ENCODE measurements at places on chromosomes 7 and 10.

DNA sequence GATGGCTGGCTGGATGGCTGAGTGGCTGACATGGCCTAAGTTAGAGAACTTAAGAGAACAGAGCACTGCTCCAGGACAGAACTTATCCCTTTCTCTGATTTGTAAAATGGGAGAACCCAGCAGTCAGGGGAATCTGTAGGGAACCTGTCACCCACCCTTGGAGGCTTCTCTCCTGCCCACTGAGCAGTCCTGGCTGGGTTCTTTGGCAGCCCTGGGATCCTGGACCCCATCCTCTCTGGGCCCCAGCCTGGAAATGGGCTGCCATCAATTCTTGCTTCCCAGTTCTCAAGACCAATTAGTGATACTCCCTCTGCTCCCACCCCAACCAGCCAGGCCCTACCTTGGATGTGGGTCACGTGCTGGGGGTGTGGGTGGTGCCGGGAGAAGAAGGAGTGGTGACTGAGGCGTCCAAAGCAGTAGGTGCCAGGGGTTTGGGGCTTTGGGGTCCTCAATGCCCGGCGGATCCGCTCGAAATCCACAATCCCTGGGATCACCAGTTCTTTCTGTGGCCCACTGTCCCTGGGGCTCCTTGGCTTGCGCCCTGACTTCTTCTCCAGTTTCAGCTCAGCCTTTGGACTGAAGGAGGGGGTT lies 3.6 kb downstream of the TBATA start:
- no peak overlapping the region for H3K27ac ChIP-seq
- no peak for DNase-seq
- H3K36me3 ChIP-seq: no peaks in the 10 kb centered on the region

DNA sequence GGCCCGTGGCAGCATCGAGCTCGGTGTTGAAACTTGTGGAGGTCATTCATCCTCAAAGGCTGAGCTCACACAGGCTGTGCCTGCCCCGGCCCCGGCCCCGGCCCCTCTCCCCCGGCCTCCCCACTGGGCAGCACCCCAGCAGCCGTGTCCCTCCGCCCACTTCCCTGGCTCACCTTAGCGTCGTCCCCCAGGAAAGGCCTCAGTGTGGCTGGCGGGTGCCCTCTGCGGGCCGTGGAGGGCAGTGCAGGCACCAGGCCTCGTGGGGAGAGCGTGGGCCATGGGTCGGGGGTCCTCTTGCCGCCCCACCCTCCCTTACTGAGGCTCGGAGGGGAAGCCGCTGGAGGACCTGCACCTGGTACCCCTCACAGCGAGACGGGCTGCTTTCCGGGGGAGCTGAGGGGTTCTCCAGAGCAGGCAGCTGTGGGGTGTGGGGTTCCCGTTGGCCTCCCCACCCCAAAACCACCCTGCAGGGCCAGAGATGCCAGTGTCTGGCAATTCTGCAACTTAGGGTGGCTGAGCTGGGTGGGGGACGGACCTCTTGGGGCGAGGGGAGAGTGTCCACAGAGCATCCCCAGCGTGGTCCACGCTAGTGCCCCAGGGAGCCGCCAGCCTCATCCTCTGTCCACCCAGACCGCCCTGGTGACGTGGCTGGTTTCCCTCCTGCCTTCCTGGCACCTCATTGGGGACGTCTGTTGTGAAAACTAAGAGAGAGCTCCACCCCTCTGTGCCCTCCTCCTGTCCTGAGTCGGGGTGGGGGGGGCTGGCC lies 44.2 kb upstream of the DPYSL4 start:
- H3K4me1 ChIP-seq: peaks cover 5% of the 10 kb centered on the region
- no peaks in the 10 kb centered on the region for H3K36me3 ChIP-seq
- H3K27me3 ChIP-seq: no peaks in the 10 kb centered on the region
- DNase-seq: peak; percentile 74
- no peak overlapping the region for H3K4me3 ChIP-seq

GRCh38 chr10:103759100-103759781 lies 96.1 kb downstream of the SH3PXD2A start:
- peaks cover 36% of the 10 kb centered on the region for H3K4me1 ChIP-seq
- H3K27ac ChIP-seq: peak overlapping the region; percentile 31
- H3K27me3 ChIP-seq: peaks cover 6% of the 10 kb centered on the region
- DNase-seq: no peak
- H3K4me3 ChIP-seq: no peak overlapping the region
- H3K36me3 ChIP-seq: no peaks in the 10 kb centered on the region

DNA sequence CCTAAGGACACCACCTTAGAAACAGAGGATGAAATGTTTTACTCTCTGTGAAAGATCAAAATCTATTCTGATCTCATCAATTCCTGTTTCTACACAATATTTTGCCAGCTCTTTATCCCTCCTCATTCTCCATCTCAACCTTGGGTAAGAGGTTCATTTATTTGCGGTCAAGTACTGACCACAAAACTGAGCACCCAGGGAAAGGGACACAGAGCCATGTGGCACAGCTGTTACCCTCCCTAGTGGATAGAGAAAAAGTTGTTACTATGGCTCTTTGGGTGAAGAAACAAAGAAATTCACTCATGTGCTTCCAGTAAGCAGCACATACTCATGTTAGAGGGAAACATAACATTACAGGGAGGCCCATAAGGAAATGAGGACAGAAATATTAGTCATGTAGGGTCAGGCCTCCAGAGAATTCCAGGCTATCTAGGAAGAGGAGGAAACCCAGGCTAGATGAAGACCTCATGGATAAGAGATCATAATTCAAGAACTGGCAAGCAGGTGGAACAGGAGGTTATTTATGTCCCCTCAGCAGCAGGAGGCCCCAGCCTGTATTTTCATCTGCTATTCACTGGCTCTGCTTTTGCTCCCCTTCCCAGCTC lies 114.5 kb downstream of the ATE1 start:
- no peak overlapping the region for H3K27ac ChIP-seq
- DNase-seq: no peak
- no peaks in the 10 kb centered on the region for H3K27me3 ChIP-seq
- H3K4me3 ChIP-seq: no peak overlapping the region

- no peak for DNase-seq
- H3K27ac ChIP-seq: no peak overlapping the region
- H3K27me3 ChIP-seq: peaks cover 9% of the 10 kb centered on the region
- no peaks in the 10 kb centered on the region for H3K4me1 ChIP-seq
- H3K36me3 ChIP-seq: peaks cover 18% of the 10 kb centered on the region
Observed at GRCh38 chr7:45625714-45626440, 51.7 kb downstream of the ADCY1 start.

DNA sequence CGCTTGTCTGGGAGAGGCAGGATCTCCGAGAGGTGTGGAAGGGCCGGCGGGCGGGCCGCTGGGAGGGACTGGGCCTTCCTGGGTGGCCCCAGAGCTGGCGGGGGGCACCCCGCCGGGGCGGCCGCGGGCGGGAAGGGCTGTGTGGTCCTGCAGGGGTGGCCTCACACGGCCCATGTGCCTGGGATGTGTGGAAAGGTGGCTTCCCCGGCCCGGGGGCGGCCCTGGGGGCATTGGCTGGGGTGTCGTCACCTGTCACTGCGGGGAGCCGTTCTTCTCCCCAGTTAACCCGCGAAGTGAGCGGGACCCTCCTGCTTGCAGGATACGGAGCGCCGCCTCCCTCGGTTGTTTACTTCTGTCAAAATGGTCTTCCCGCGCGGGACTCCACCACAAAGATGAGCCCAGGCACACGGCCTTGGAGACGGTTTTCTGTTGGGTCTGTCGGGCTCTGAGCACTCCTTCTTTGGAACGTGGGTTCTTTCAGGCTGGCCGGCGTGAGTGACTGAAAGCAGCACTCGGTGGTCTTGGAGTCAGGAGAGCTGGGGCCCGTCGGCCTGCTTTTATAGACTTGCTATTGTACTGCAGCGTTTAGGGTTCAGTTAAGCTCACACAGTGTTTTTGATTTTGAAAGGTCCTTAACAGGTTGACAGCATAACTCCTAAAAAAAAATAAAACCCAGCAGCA lies 700 bp downstream of the SMC3 start:
- peak overlapping the region; percentile 92 for H3K27ac ChIP-seq
- H3K27me3 ChIP-seq: no peaks in the 10 kb centered on the region
- DNase-seq: peak; percentile 62
- H3K4me3 ChIP-seq: peak overlapping the region; percentile 96
- no peaks in the 10 kb centered on the region for H3K36me3 ChIP-seq

GRCh38 chr10:69928339-69928738 lies 124.3 kb upstream of the MACROH2A2 start:
- peaks cover 3% of the 10 kb centered on the region for H3K27me3 ChIP-seq
- peaks cover 5% of the 10 kb centered on the region for H3K36me3 ChIP-seq
- H3K4me1 ChIP-seq: peaks cover 16% of the 10 kb centered on the region
- H3K27ac ChIP-seq: no peak overlapping the region

DNA sequence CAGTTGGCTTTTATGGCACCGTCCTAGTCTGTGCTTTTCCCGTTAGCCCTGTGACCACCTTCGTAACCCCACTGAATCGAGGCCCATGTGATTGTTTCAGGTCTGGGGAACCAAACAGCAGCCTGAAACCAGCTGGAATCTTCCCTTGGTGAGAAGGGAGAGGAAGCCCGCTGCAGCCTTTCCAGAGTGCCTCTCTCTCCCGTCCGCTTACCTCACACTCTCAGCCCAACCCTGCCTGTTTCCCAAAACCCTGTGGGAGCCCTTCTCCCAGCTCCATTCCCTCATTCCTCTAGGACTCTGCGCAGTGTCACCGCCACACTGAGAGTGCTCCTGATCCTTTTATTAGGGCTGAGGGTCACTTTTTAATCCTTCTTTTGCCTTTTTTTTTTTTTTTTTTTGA lies 139.6 kb downstream of the WDR37 start:
- peak; percentile 9 for DNase-seq
- no peak overlapping the region for H3K27ac ChIP-seq
- H3K4me1 ChIP-seq: peaks cover 8% of the 10 kb centered on the region
- no peaks in the 10 kb centered on the region for H3K36me3 ChIP-seq
- peaks cover 2% of the 10 kb centered on the region for H3K27me3 ChIP-seq

DNA sequence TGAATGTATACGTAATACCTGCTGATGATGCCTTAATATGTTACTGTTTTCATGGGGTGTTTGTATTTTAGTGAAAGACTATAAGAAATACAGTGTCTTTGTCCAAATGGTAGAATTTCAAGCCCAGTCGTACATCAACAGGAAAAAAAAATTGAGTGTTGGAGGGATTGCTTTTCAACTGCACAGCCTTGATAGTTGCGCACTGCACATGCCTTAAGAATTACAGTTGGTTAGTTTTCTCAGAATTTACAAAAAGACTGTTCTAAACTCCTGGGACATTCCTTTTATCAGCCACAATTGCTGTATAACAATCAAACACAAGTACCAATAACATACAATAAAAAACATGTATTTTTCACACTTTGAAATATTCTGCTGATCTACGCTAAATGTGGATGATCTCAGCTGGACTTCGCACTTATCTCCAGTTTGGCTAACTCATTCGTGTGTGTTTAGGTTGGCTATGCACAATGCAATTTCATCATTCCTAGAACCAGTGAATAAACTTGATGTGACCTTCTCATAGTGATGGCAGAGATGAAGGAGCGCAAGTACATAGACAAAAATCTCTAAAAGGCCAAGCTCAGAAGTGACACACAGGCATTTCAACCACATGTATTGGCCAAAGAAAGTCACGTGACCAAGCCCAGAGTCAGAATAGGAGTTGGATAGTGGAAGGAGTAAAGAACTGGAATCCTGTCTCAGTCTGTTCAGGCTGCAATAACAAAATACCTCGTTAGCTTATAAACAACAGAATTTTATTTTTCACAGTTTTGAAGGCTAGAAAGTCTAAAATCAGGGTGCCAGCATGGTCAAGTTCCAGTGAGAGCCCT lies 152.3 kb downstream of the IPMK start:
- H3K27ac ChIP-seq: no peak overlapping the region
- no peaks in the 10 kb centered on the region for H3K36me3 ChIP-seq
- no peaks in the 10 kb centered on the region for H3K27me3 ChIP-seq
- DNase-seq: no peak

- H3K36me3 ChIP-seq: no peaks in the 10 kb centered on the region
- no peak overlapping the region for H3K4me3 ChIP-seq
- H3K27ac ChIP-seq: no peak overlapping the region
- no peaks in the 10 kb centered on the region for H3K4me1 ChIP-seq
- H3K27me3 ChIP-seq: no peaks in the 10 kb centered on the region
Observed at GRCh38 chr7:149355390-149356048, 93.5 kb downstream of the ZNF783 start.

- peak overlapping the region; percentile 80 for H3K27ac ChIP-seq
- H3K27me3 ChIP-seq: peaks cover 16% of the 10 kb centered on the region
- no peak overlapping the region for H3K4me3 ChIP-seq
- no peaks in the 10 kb centered on the region for H3K36me3 ChIP-seq
Observed at GRCh38 chr10:101565936-101566332, 22.1 kb downstream of the POLL start.

DNA sequence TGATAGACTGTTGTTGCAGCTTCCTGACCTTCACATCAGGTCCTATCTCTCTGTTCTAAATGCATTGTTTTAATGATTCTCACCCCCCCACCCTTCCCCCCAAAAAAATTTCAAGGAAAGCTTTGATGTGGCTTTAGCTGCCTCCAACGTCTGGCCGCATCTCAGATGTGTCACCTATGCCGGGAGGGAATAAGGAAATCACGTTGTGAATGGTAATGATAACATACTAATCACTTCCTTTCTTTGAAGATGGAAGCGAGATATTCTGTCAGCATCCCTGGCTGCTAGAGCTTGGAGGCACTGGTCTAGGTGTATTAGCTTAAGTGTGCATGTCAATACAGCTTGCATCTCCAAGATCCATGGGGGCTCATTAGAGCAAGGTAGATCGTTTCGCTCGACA lies 89.6 kb downstream of the VTI1A start:
- H3K27ac ChIP-seq: no peak overlapping the region
- no peaks in the 10 kb centered on the region for H3K27me3 ChIP-seq
- no peak for DNase-seq
- H3K36me3 ChIP-seq: no peaks in the 10 kb centered on the region

Measured in glutamatergic neuron (in vitro differentiated cells).